ENCODE measurements at places on chromosomes 1 and 21.

GRCh38 chr1:40553017-40553416 is 21.6 kb downstream of the ZNF684 start:
- no peak for DNase-seq

GRCh38 chr1:7771823-7772299 is 765 bp downstream of the VAMP3 start:
- DNase-seq = no peak

DNA sequence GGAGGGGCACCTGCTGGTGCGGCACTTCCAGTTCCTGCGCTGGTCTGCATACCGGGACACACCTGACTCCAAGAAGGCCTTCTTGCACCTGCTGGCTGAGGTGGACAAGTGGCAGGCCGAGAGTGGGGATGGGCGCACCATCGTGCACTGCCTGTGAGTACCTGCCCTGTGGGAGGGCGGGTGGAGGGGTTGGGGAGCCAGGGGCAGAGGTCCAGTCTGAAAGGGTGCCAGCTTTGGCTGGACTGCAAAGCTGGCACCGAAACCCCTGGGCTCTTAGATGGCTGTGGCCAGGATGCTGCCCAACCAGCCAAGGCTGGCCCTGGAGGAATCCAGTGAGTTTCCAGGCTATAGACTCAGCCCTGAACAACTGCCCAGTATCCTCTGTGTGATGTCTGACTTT is 87.3 kb downstream of the PTPRU start:
- peak; percentile 39 for DNase-seq

DNA sequence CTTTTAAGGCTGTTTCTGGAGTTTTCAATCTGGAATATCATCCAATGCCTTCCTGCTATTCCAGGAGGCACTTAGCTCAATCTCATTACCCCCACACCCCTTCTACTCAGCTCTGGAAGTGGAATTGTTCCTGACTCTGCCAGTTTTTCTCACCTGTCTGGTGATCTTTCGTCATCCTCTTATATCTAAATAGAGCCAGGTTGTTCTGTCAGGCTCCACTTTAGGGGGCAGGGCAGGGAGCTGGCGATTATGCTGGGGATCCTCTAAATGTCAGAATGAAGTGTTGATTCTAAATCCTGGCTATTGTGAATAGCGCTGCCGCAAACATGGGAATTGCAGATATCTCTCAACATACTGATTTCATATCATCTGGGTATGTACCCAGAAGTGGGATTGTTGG is 63.6 kb upstream of the ETV3 start:
- no peak for DNase-seq

GRCh38 chr1:82449506-82450057 is 648.8 kb downstream of the ADGRL2 start:
- no peak for DNase-seq

- no peak for DNase-seq
Observed at GRCh38 chr1:3462356-3463012, 8.0 kb downstream of the ARHGEF16 start.

GRCh38 chr1:2501041-2501819 is 25.1 kb downstream of the PLCH2 start:
- DNase-seq = no peak
